ENCODE measurements at places on chromosomes 4 and X. TPM values are rescaled to one million over a fixed set of nuclear protein-coding genes. Genes with fewer than 3 reads are reported as not detected.

- DNase-seq: no peak
Observed at GRCh38 chrX:39442332-39442731, 641.1 kb downstream of the MID1IP1 start.

GRCh38 chr4:152778656-152779512 lies 646 bp downstream of the TIGD4 start:
- DNase-seq: no peak

- DNase-seq: no peak
Observed at GRCh38 chr4:23165669-23166068, 472.9 kb downstream of the GBA3 start.

Gene CYSLTR1
- not detected for total RNA-seq

Gene GDPD2
- 1.9 TPM for total RNA-seq
